SK-N-DZ (cell line): ENCODE measurements at places on chromosomes 5 and 9.
A peak's percentile ranks its signal among the peaks of the same experiment; 100 is the strongest.

DNA sequence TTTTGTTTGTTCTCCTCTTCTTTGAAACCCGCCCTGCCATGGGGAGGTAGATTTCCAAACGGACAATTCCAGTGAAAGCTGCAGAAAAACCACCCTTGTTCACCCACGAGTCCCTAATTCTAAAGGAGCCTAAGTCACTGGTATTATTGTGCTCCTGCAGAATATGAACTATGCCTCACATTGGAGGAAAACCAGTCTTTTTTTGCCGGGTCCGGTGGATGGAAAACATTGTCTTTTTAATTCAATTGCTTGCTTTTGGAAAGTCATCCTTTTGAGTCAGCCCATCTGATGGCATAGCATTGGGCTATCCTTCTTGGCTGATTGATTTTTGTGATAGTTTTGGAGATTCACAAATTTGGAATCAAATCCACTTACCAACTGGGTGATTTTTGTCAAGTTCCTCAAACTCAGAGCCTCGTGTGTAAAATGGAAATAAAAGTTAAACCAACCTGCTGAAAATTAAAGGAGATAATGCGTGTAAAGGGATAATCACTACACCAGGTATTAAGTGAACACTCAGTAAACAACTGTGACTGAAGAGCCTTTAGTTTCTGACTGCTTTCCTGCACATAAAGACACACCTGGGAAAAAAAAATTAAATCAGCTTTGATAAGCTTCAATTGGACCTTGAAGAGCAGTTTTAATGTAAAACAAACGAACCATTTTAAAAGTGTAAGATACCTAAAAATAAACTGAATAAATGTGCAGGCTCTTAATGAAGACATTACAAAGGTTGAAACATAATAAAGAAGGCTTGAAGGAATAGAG lies 780 bp upstream of the CCNJL start:
- peak; percentile 16 for DNase-seq

DNA sequence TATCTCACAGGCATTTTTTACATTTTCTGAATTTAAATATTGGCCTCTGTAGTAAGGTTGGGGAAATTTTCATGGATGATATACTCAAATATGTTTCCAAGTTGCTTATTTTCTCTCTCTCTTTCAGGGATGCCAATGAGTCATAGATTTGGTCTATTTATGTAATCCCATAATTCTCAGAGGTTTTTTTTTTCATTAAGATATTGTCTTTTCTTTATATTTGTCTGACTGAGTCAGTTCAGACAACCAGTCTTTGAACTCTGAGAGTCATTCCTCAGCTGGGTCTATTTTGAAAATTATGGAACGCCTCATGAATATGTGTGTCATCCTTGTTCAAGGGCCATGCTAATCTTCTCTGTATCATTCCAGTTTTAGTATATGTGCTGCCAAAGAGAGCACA lies 223.2 kb downstream of the PCSK1 start:
- no peak for DNase-seq

- no peak for DNase-seq
These were observed 74.5 kb downstream of the HMCN2 start for GRCh38 chr9:130340011-130340410.

- DNase-seq, result no peak
These were observed 209.5 kb downstream of the FANCC start for GRCh38 chr9:95107976-95108375.

DNA sequence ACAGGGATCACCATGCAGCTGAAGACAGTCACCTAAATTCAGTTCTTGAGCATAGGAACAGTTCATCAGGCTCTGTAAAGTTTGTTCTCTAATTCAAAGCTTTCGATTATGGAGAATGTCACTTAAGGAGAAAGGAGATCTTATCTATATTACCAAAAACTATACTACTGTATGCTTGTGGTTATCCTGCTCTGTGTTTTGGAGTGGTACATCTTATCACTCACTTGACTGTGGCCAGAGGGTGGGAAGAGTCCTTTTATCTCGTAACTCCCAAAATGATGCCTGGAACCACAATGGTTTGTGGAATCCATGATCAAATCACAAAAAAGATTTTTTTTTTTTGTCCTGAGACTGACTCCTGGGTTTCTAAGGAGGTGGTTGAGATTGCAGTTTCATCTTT lies 230.7 kb downstream of the COMMD10 start:
- DNase-seq, result no peak

DNA sequence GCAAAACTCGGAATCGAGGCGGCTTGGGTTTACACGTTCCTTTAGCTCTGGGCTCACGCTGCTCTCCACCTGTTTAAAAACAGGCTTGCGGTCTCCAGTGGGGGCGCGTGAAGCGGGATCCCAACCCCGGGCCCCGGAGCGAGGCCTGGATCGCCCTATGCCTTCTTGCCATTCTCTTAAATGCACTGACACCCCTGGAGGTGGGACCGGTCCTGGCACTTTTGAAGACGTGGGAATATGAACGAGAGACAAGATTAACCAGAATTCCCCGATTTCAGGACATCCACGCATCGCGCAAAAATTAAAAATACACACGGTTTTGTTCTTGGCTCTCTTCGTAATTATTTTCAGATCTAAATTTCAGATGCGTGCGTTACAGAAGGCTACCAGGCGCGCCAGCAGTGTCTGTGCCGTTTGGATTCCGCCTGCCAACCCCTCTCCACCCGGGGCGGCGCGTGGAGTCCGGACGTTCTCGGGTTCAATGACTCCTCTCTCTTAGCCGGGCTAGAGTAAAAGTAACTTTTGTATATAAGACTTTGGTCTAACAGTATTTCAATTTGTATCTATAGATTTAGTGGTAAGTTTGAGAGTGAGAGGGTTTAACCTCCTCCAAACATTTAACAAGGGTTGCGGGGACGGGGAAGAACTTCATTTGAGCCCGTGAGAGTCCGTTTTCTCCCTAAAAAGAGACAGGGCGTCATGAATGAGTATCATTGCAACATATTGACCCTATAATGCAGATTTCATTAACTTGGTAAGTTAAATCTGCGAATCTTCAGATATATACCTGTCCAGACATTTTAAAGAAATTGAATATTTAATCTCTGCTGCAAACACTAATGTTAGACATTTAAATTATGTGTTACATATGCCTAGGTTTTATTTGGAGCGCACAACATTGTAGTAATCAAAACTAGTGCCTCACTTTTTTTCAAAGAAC lies 3.8 kb downstream of the FOXD1 start:
- DNase-seq, result no peak

- DNase-seq, result no peak
These were observed 169.2 kb downstream of the RAB3C start for GRCh38 chr5:58752104-58752503.

- no peak for DNase-seq
These were observed 67.8 kb upstream of the SLC1A1 start for GRCh38 chr9:4422495-4422894.
